Endothelial cell (in vitro differentiated cells): ENCODE measurements at places on chromosomes 16 and 17.

- DNase-seq = no peak
Measured at GRCh38 chr17:34755981-34756636, 176.7 kb downstream of the TMEM132E start.

GRCh38 chr17:601244-601925 is 113.3 kb downstream of the VPS53 start:
- no peak for DNase-seq

- DNase-seq = no peak
Measured at GRCh38 chr16:50679676-50680555, 1.2 kb downstream of the SNX20 start.

GRCh38 chr16:55433030-55433429 is 46.0 kb upstream of the MMP2 start:
- DNase-seq = no peak

- DNase-seq = no peak
Measured at GRCh38 chr17:4721203-4722135, 9.8 kb upstream of the MED11 start.
